Fibroblast of skin of back (primary cell): ENCODE measurements at places on chromosomes 7 and 10.

GRCh38 chr10:43676331-43676730, 27.6 kb upstream of the ZNF32 start:
- no peak for DNase-seq

GRCh38 chr7:21768279-21768678, 177.4 kb downstream of the CDCA7L start:
- DNase-seq = no peak

DNA sequence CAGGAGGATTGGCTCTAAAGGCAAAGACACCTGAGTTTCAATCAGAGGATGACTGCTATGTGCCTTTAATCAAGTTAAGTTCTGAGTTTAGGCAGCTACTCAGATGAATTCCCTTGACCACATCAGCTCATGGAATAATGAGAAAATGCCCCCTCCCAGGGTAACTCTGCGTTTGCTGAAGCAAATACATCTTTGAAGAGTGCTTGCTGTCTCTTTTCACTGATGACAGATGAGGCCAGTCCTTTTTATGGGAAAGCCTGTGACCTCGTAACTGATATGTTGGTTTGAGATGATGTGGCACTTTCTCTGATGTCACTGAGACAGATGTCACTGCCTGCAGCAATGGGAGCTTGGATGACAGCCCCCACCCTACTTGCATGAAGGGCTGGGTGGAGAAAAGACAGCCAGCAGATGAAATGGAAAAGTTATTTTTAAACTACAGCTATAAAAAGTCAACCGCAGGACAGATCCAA, 43.7 kb upstream of the DGKI start:
- peak; percentile 21 for DNase-seq

DNA sequence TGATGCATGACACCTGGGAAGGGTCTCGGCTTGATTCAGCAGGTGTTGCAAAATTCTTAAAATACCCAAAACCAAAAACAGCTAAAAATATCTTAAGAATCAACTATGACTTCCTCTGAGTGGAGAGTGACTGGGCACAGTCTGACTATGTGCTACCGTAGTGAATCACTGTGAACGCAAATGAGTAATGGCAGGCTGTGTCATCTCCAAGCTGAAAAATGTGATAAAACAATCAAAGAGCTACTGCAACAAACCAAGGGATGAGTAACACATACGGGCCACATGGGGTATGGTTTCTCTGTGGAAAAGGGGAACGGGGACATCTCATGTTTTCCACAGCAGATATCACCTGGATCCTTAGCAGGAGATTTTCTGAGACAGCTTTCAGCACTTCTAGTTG, 127.5 kb downstream of the ABCA13 start:
- peak; percentile 87 for DNase-seq

DNA sequence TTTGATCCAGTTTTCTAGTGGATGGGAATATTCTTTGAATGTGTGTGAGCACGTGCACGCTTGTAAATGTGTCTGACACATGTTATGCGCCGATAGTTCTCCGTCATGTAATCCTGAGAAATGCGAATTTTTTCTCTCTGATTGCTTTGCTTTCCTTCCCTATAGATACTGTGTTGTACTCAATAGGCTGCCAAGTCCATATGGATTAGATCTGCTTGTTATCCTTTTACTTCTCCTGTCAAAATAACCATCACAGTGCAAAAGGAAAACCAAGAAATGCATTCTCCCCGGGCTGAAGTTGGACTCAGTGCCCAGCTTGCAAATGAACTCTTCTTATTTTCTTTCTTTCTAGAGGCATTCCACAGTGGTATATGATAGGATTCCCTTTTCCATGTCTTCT, 131.9 kb downstream of the KIAA1217 start:
- DNase-seq = peak; percentile 40

DNA sequence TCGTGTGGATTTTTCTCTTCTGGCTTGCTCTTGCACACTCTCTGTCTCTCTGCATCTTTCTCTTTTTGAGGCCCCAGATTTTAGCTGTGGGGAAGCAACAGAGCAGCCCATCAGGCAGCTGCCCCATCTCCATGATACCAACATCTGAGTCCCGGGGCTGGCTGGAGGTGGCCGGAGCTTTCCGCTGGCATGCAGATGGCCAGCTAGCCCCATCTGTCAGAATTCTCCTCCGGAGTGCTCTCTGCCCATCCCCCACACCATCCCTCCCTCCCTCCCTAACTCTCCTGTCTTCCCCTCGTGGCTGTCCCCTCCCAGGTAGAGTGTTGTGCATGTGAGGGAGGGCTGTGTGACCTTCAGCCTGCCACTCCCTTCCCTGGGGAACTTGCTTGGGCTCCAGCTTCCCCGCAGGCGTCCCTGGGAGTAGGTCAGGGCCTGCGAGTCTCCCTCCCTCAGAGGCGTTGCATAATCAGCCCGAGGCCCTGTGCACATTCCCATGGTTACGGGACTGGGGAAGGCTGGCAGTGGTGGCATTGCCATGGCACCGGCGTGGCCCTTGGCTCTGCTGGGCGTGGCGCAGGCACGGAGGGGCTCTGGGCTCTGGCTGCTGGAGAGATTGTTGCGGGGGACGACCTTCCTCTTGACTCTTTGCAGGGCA, 24.7 kb downstream of the GHRHR start:
- no peak for DNase-seq

DNA sequence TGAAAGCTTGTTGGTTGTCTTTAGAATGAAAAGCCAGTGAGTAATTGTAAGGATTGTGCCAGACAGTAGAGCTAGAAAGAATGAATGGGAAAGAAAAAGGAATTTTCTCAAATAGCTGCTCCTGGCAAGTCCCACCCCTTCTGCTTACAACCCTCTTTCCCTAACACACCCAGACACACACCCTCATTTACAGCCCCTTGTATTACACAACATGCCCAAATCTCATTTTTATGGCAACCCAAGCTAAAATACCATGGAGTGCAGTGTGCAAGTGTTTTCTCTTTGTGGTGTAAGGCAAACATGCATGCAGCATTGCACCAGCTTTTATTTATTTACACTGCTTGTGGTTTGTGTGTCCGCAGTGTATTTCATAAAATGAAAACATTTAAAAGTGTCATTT, 1.5 kb downstream of the PRKAR2B start:
- peak; percentile 46 for DNase-seq
